ENCODE measurements at places on chromosomes 3 and 15. TPM values are rescaled to one million over a fixed set of nuclear protein-coding genes. Genes with fewer than 3 reads are reported as not detected.

- DNase-seq: no peak
These were observed 73.9 kb upstream of the OXTR start for GRCh38 chr3:8843347-8843746.

GRCh38 chr3:121730940-121731687 is 18.4 kb downstream of the GOLGB1 start:
- DNase-seq: no peak

Gene UPK1B
- total RNA-seq: 0.18 TPM

- peak; percentile 33 for DNase-seq
These were observed 246.1 kb downstream of the ADAMTS17 start for GRCh38 chr15:100095541-100096247.

DNA sequence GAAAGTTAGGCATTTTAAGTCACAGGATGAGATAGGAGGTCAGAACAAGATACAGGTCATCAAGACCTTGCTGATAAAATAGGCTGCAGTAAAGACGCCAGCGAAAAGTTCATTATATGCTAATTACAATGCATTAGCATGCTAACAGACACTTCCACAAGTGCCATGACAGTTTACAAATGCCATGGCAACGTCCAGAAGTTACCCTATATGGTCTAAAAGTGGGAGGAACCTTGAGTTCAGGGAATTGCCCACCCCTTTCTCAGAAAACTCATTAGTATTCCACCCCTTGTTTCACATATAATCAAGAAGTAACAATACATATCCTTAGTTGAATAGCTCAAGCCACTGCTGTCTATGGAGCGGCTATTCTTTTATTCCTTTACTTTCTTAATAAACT is 92.7 kb upstream of the PLXND1 start:
- no peak for DNase-seq

DNA sequence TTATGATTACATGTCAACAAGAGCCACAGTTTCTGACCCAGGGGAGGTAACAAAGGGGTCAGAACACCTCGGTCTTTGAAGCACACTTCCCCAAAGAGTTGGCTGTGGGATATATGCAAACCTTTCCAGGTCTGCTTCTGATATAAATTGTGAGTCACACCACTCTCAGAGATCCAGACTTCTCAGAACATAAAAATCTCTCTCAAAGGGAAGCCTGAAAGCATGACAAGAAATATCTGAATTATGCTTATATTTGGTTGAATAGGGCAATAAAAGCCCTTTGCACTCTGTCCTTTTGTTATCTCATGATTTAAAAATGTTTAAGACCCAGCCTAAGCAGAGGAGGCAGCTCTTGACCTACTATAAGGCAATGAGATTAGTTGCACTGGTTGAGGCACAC is 56.8 kb downstream of the MYH15 start:
- DNase-seq: no peak

- DNase-seq: no peak
These were observed 6.2 kb upstream of the SPSB4 start for GRCh38 chr3:141044695-141045641.

Gene TTC23
- 31.9 TPM for total RNA-seq
